GM04504 (cell line): ENCODE measurements at places on chromosomes 5 and 9.

- no peak for DNase-seq
Measured at GRCh38 chr9:128657796-128658195, 1.1 kb upstream of the DYNC2I2 start.

- DNase-seq = no peak
Measured at GRCh38 chr5:36459176-36460135, 146.9 kb upstream of the SLC1A3 start.

DNA sequence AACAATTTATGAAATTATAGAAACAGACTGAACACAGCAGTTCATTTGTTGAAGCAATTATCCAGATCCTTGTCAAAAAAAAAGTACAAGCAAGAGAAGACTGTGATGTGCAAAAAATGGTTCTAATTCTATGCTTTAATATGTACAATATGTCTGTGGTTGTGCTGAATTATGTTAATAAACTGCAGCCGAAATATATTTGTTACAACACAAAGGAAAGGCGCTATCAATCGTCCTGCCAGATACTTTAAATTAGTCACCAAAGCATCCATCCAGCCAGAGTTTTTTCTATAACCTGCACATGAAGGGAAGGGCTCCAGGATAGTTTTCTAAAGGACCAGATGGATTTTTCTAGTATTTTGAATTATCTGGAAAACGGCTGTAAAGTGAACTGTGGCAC lies 259.5 kb downstream of the BNC2 start:
- no peak for DNase-seq

- no peak for DNase-seq
Measured at GRCh38 chr9:38318759-38319495, 73.6 kb upstream of the ALDH1B1 start.
